Fibroblast of skin of abdomen (primary cell): ENCODE measurements at places on chromosomes 12 and 14.

DNA sequence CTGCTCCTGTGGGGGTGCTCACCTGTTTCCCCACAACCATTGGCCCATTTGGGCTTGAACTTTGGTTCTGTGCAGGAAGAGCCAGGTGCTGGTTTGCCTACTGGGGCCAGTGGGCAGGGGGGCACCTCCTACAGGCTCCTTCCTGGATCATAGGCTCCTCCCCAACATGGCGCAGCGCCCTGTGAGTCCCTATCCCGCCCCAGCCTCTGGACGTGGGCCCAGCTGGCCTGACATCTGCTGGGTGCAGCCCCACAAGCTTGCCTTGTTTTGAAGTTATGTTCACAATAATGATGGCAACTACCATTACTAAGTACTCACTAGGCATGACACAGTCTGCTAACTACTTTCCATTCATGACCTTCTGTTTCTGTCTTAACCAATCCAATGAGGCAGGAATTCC is 147.8 kb downstream of the RBM19 start:
- no peak for DNase-seq

DNA sequence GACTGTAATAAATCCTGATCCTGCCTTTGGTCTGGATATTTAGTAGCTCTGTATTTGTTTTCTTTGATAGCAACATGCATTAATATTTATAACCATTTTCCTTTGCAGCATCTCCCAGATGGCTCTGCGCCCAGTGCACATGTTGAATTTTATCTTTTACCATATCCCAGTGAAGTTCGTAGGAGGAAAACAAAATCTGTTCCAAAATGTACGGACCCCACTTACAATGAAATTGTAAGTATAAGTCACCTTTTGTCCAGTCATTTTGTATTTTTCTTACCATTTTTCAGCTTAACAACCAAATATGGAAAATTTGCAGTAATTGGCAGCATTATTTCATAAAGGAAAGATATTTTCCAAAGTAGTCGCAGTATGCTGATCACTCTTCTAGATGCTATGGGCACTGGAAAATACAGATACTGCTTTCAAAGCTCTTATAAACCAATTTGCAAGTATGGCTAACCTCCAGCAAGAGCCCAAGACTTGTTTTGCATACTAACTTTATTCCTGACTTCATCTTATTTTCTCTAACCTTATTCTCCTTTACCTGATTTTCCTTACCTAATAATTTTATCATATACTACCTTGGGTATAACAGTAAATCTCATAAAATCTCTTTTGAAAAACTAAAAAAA is 97.4 kb downstream of the PLCZ1 start:
- DNase-seq: no peak

GRCh38 chr14:22268875-22269274 is 320.1 kb downstream of the DAD1 start:
- DNase-seq: peak; percentile 44

DNA sequence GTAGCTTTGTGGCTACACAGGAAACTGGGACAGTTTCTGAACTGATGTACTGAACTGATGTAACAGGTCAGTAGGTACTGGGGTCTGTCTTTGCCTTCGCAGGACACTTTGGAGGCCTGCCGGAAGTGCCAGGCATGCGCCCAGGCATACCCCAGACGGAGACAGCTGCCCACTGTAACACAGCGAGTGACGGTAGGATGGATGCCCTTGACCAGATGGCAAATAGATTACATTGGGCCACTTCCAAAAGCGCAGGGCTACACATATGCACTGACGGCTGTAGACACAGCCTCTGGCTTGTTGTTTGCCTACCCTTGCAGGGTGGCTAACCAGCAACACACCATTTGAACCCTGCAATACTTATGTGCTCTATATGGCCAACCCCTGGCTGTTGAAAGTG is 94.1 kb upstream of the TMPO start:
- DNase-seq: no peak

GRCh38 chr12:64993461-64993860 is 127.6 kb downstream of the WIF1 start:
- peak; percentile 12 for DNase-seq

DNA sequence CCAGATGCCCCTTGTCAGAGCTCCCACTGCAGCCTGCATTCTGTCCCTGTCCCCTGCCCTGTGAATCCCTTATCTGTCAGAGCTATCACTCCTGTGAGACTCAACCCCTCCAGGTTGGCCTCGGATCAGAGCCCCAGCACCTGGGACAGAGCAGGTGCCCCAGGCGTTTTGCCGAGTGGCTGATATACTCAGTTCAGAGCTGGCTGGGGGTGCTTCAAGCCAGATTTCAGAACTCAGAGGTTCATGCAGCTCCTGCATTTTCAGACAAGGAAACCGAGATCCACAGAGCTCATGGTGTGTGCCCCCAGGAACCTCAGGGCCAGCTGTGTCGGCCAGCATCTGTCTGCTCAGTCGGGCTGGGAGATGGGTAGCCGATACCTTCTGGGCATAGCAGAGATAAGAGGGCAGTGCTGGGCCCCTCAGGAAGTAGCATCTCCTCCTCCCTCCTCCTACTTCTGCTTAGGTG is 228.0 kb upstream of the RTL1 start:
- DNase-seq: no peak

DNA sequence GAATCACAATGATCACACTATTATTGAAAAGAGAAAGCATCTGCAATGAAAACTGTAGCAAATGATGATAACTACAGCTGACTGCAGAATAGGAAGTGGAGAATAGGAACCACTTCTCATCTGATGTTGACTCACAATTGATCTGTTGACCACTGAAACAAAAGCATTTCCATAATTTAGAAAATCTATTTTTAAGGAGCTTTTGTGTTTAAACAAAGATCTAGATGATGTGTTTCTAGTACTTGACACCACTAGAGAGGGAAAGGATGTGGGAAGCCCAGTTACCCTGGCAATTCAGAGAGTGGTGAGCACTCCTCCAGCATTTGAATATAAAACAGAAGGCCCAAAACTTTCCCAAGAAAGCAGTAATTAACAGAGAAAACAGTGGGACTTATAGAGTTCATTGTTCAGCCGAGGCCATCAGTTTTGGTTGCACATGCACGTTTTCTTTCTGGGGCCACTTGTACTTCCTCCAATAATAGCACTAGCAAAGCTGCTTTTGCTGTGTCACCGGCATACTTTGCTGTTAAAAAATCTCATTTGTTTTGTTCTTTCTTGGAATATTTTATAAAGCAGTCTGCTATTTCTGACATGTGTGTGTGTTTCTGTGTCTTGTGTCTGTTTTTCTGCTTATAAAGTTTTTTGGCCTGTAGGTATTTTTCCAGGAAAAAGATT is 76.1 kb upstream of the HECTD1 start:
- DNase-seq: no peak

DNA sequence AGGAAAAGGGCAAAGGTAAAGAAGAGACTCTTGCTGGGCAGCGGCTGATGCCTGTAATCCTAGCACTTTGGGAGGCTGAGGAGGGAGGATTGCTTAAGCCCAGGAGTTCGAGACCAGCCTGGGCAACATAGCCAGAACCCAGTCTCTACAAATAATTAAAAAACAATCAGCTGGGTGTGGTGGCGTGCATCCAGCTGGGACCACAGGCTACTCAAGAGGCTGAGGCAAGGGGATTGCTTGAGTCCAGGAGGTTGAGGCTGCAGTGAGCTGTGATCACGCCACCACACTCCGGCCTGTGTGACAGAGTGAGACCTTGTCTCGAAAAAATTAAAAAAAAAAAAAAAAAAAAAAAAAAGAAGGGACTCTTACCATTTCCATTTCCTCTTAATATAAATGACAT is 100.4 kb upstream of the USP44 start:
- DNase-seq: no peak

- no peak for DNase-seq
Measured at GRCh38 chr12:53948650-53949593, 5.8 kb upstream of the HOXC12 start.

DNA sequence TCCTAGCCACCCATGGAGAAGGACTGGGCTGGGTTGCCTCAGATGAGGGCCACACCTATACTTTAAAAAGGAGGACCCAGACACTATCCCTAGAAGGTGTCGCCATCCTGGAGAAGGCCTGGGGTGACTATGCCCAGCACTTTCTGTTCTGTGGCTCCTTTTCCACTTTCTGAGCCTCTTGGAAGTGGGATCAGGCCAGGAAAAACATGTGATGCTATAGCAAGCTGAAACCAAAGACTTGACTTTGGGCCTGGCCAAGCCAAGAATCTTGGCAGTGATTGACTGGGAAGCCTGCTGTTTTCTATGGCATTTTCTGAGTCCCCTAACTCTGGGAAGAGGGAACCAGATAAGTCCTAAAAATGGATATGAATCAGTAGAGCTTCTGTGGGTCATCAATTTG is 332.3 kb downstream of the ZFP36L1 start:
- DNase-seq: no peak

DNA sequence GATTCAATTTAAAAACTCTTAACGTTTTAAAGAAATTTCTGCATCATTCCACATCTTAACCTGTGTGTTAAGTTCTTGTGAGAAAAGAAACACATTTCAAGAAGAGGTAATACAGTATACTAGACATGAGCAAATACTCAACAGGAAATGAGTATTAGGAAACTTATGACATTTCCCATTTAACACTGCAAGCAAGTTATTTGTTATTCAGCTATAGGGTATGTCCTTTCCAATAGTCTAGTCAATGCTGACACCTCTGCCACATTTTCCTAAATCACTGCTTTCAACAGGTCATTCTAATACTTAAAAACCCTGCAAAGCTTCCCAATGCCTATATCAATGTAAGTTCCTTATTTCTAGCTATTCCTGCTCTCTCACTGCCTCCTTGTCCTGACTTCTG is 93.1 kb downstream of the DDHD1 start:
- DNase-seq: no peak

GRCh38 chr12:53533471-53533870 is 26.2 kb upstream of the NPFF start:
- no peak for DNase-seq

DNA sequence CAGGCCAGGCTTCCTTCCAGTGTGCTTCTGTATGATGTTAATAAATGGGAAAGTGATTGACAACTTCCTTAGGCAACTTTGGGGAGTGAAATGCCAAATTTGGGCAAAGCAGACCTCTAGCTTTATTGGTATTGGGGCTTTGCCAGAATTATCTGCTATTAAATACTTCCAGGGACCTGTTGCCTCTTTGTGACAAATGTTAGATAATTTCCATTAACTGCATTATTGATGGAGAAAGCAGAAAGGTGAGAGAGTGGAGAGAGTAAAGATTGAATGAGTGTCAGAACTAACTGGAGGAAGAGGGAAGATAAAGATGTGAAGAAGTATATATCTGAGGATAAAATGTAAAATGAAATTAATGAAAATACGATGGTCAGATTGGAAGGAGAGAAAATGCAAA is 94.5 kb downstream of the CACNA1C start:
- no peak for DNase-seq
